ENCODE measurements at places on chromosomes 1 and 21.
A peak's percentile ranks its signal among the peaks of the same experiment; 100 is the strongest.

DNA sequence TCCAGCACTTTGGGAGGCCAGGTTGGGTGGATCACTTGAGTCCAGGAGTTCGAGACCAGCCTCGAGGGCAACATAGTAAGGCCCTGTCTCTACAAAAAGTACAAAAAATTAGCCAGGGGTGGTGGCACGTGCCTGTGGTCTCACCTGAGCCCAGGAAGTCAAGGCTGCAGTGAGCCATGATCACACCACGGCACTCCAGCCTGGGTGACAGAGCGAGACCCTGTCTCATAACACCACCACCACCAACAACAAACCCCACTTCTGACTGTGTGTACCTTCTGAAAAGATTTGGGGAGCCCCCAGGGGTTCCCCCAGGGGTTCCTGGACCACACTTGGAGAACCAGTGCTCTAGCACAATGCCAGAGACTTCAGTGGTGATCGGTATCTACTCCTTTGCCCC is 29.9 kb downstream of the NUAK2 start:
- DNase-seq: no peak

DNA sequence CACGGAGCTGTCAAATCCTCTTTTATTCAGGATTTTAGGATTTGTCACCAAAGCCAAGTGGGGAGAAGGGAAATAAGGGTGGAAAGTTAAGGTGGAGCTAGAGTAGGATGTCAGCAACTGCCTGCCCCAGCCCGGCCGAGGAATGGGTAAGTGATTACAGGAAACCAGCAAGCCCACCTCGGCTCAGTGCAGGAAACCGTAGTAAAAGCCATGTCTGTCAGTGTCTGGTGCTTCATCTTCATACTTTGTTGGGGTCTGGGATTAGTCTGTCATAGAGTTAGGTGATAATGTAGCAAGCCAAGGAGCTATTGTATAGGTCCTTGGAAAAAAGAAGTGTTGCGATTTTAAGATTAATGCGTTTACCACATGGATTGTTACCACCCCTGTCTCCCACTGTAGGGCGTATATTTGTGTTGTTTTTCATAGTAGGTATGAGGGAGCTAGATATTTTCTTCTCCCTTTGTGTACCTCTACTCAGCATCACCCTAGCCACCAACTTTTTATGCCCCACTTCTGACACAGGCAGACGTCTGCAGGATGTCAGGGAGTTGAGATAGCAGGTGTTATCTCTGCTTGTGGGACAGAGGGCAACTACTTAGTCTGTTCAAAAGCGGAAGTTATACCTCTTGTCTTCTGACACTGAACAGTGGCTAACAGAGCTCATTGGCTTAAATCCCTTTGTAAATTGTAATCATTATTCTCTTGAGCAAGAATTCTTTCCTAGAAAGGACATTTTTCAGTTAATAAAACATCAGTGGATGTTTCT is 253.7 kb downstream of the HHAT start:
- DNase-seq: no peak

GRCh38 chr1:200253774-200254495 is 155.9 kb downstream of the ZNF281 start:
- no peak for DNase-seq

DNA sequence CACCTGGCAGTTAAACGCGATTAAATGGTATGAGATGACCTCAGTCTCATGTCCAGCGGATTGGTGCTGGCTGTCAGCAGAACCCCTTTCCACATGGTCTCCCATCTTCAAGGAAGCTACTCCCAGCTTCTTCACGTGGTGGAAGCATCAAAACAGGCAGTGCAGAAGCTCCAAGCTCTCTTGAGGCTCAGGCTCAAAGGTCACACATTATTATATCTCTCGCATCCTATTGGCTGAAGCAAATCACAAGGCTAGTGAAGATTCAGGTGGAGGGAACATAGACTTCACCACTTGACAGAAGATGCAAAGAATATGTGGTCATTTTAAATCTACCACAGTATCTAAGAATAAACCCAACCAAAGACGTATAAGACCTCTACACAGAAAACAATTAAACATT is 181.9 kb downstream of the VPS13D start:
- no peak for DNase-seq

DNA sequence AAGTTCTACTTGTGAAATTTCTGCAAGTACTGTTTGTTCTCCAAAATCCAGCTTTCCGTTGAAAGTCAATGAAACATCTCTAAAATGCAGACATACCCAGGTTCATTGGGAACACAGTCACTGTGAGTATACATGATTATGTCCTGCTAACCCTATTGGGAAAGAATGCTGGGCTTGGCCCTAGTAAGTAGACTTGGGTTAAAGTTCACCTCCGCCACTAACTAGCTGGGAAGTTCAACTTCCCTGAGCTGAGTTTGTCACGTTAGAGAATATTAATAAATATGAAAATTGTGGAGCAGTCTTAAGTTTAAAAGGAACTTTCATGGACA is 10.5 kb upstream of the PGD start:
- DNase-seq: no peak

GRCh38 chr1:171841931-171842761 is 848 bp downstream of the DNM3 start:
- DNase-seq: peak; percentile 58

DNA sequence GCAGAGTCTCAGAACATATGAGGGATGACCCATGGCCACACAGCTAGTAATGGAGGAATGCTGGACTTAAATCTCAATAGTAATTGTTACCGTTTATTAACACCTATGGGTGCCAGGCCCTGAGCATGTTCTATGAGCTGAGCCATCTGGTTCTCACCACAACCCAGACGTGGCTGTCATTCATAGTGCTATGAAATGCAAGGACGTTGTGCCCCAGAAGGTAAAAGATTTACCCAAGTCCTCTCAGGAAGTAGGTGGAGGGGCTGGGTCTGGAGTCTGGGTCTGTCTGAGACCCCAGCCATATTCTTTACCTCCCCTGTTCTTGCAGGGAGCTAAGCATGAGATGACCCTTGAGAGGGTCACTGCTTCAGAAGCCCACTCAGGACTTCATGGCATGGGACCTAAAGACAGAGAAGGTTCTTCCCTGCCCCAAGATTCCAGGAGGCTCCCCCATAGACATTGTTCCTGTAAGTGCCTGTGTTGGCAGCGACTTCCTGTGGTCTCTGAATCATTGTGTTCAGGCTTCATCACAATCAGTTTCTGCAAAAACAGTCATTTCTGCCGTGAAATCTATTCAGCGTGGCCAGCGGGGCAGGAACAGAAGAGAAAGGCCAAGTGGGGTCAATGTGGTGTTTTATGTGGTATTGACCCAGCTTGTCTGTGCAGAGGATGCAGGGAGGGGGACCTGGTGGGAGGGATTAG is 475.4 kb downstream of the PTPRU start:
- no peak for DNase-seq

- DNase-seq: no peak
These were observed 30.7 kb upstream of the OPRD1 start for GRCh38 chr1:28781305-28781704.

GRCh38 chr1:22277662-22278061 is 134.8 kb upstream of the WNT4 start:
- DNase-seq: no peak

Measured in D341Med (cell line).